Erythroblast (primary cell): ENCODE measurements at places on chromosomes 11 and 22.

DNA sequence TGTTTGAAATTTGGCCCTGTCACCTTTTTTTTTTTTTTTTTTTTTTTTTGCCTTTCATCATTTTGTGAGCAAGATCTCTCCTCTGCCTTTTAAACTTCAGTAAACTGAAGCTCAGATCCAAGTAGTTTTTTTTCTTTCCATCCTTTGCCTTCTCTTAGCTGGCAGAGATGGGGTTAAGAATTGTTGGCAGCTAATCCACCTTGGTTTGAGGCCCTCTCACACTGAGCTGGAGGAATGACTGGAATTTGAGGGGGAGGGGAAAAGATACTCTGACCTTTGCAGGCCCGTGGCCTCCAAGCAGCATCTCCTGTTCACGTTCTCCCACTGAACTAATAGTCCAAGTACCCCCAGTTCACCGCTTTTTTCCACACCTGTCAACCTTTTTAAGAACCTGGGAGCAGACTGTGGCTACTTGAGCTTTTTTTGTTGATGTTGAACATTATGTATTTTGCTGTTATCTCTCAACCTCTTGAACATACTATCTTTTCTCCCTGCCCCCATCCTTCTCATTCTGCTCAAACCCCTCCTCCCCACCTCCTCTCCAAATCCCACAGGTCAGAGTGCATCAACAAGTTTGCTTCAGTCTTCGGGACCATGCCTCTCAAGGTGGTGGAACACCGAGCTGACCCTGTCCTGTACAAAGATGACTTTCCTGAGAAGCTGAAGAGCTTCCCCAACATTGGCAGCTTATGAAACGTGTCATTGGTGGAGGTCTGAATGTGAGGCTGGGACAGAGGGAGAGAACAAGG, 66.2 kb downstream of the ALX4 start:
- no peak for DNase-seq

- DNase-seq: no peak
Observed at GRCh38 chr11:104581246-104581980, 316.8 kb downstream of the CASP12 start.

DNA sequence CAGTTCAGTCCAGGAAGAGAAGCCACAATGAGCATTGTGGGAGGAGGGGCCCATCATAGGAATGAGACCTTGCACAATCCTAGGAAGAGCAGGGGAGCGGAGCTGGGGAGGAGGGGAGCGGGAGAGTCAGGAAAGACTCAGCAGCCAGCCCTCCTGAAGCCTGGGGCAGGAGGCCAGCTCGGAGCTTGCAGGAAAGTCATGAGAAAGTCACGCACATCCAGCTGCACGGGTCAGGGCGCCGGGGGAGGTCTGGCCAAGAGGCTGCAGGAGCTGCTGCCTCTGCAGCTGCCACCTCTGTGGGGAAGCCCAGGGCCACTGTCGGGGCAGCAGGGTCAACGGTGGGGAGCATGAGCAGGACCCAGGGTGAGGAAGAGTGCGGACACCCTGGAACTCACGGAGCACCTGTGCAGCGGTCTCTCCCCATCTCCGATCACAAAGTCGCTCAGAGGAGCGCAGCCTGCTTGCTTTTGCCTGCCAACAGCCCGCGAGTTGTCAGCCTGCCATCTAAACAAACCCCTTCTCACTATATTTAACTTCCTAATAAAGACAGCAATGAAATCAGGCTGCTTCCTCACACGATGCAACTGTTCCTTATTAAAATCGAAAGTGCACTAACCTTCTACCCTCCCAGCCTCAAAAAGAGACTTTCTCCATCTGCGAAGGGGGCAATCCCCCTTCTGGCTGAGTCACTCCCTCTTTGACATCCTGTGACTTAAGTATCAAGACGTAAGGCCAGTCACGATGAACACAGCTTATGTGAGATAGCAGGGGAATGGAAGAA, 52.9 kb upstream of the RTL6 start:
- no peak for DNase-seq

DNA sequence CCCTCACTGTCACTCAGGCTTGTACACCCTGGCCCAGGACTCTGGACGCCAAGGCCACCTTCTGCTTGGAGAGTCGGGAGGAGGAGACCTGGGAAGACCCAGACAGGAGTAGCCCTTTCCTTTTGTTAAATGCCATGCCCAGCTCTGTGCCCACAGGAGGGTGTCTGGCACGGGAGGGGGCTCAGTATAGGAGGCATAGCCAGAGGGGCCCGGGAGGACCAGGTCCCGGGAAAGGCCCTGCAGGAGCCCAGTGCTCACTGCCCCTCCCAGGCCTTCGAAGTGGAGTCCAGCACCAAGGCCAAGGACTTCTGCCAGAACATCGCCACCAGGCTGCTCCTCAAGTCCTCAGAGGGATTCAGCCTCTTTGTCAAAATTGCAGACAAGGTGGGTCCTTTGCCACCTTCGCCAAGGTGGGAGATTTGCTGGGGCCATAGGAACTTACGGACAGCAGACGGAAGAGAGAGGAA, 79.0 kb downstream of the MYO7A start:
- no peak for DNase-seq

GRCh38 chr22:17411213-17411612, 42.0 kb downstream of the CECR2 start:
- no peak for DNase-seq
